Activated T-cell treated with anti-CD3 and anti-CD28 coated beads for 24 hours (primary cell): ENCODE measurements at places on chromosomes 7 and 10.

GRCh38 chr10:77575271-77576006, 62.2 kb downstream of the KCNMA1 start:
- no peak for DNase-seq

DNA sequence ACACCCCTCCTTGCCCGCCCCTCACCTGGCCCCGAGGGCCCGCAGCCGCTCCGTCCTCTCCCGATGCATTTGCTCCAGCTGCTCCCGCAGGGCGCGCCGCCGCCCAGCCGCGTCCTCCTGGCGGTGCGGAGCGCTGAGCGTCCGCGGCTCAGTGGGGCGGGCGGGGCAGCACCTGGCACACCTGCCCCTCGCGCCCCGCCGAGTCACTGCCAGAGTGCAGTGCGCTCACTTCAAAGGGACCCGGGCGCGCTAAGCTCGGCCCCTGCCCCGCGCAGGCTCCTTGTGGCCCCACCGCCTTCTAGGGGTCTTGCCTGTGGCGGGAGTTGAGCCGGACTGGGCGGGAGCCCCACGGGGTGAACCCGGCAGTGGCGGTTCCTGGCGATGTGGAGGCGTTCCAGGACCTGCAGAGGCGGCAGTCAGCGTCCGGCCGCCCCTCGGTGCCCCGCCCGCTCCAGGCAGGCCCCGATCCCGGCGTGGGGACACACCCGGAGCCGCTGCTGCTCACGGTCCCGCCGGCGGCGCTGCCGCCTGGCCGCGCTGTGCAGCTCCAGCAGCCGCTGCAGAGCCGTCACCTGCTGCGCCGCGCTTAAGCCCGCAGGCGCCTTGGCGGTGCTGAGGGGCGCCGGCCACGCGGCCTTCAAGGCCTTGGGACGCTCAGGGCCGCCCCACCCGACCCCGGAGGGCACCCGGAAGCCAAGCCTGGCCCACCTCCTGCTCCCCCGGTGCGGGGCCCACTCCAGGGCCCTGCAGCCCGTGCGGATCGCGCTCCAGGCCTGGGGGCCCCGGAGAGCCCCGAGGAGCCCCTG, 6.7 kb downstream of the ATP6V1F start:
- no peak for DNase-seq

DNA sequence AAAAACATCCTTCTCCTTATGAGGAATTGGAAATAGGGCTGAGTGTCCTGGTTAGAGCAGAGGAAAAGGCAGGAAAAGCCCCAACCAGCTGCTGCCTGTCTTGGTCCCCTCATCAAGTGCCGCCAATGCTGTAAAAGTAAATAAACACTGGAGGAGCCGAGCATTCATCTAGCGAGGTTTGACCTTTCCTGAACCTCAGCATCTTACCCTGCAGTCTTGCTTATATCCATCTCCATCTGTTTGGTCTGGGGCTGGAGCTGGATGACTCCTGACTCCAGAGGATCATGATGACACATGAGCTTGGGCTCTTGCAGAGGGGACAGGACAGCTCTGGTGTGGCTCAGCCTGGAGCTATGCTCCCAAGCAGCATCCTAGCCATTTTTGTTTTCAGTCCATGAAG, 501.1 kb downstream of the TNS3 start:
- no peak for DNase-seq

DNA sequence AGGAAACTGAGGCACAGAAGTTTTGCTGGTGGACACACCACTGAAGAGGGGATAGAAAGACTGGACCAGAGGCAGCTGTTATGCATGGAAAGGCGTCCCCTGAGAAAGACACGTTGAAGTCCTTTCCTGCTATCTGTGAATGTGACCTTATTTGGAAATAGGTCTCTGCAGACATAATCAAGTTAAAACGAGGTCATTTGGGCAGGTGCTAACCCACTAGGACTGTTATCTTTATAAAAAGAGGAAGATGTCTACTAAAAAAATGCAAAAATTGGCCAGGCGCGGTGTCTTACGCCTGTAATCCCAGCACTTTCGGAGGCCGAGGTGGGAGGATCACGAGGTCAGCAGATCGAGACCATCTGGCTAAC, 31.6 kb downstream of the ELMO1 start:
- no peak for DNase-seq

DNA sequence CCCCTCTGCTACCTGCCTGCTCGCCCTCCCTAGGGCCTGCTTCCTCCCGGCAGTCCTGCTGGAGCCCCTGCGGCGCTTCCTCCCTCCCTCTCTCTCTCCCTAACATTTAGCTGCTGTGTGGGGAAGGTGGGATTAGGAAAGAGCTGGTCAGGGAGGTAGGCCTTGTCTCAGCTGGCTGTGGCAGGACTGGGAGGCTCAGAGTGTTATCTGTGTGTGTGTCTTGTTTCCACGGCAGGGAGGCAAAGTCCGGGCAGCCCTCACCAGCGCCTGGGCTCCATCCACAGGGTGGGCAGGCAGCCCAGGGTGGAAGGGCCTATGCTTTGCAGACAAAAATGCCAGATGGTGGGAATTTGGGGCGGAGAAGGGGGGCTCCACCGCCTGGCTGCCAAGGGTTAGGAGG, 105.7 kb downstream of the RPS24 start:
- DNase-seq, result no peak

DNA sequence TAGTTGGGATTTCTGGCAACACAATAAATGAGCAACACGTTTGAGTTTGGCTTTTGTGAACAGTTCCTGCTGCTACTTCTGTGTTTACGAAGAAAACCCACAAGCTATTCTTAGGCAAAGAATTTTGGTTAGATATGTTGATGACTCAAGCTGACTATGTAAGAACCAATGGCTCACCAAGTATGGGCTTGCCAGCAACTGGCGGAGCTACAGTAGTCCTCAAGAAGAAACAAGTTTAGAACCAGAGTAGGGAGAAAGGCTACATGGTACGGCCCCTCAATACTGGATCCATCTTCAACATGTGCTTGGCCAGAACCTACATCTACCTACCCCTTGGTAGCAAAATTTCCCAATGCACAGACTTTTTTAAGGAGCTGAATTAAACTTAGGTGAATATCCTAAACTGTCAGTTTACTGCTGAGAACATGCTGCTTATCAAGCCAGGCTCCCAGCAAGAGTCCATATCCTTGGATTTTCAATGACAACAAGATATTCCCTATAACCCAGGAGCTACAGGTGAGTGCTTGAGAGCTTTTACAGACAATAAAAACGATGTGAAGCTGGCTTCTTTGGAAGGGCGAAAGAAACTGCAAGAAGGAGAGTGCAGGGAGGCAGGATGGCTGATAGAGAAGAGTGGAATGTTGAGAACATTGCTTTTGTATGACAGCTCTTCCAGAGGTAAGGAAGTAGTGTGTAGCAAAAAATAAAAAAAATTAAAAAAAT, 74.3 kb upstream of the ASAH2 start:
- no peak for DNase-seq

DNA sequence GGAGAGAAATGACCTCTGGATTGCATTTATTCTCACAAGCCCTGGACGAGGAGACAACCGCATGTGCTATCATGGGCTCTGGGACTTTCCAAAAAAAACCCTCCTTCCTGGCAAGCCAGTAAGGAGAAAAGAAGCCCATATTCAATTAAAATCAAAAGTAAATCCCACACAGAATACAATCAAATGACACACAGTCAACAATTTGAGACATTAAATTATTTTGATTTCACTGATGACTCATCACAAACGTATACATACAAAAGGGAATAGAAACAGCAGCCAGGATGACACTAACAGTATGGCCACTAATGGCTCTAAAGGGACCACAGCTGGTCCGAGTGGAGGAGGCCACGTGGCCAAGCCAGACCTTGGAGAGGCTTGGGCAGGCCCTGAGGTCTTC, 24.9 kb downstream of the LRRC20 start:
- no peak for DNase-seq

DNA sequence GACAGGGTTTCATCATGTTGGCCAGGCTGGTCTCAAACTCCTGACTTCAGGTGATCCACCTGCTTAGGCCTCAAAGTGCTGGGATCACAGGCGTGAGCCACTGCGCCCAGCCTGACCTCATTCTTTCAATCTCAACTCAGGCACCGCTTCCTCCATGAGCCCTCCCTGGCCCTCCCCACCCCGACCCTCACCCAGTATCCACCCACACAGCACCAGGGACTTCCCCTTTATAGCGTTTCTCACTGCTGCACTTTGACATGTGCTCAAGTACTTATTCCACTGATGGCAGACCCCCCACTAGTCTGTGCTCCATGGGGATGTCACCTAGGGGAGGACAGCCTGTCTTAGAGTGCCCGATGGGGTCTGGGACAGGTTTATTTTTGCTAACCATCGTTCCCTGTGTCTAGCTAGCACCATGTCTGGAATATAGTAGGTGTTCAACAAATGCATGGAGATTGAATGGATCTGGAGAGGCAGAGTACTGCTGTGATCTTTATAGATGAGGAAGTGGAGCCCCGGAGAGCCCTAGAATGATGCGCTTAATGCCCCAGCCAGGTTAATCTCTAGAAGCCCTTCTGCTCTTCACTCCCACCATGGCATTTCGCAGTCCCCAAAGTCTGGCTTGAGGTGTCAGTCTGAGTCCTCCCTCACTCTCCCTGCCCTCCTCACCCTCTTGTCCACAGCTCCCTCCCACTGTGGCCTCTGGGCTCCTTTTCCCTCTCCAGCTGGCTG, 258.8 kb downstream of the RPS24 start:
- no peak for DNase-seq

GRCh38 chr10:119644205-119644814, 6.9 kb upstream of the BAG3 start:
- no peak for DNase-seq

DNA sequence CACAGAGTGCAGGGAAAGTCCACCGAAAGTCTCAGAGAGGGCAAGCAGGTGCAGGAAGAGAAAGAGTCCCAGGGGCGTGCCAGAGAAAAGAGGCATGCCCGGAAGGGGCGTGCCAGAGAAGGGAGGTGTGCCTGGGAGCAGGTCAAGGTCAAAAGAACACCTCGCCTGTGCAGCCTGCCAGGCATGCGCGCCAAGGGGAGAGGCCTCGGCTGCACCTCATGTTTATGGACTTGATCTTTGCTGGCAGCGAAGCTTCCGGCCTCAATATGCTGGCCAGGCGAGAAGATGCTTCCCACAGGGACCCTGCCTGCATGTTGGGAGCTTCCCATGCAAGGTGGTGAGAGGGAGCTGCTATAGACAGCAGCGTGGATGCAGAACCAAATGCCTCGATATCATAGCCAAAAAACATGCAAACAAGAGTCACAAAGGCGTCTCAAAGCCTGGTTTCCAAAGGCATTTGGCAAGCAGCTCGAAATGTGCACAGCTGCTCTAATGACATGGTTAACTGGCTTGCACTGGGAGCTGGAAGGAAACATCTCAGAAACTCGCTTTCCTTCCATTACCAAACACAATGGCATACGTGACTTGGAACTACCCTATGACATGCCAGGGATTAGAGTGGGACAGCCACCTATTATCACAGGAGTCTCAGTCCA, 192.5 kb upstream of the PPP2R2D start:
- no peak for DNase-seq

GRCh38 chr10:77768039-77768438, 130.4 kb upstream of the KCNMA1 start:
- no peak for DNase-seq

- DNase-seq, result no peak
These were observed 9.6 kb downstream of the CCL24 start for GRCh38 chr7:75804004-75804403.

- no peak for DNase-seq
These were observed 81.8 kb downstream of the THSD7A start for GRCh38 chr7:11750191-11750590.

DNA sequence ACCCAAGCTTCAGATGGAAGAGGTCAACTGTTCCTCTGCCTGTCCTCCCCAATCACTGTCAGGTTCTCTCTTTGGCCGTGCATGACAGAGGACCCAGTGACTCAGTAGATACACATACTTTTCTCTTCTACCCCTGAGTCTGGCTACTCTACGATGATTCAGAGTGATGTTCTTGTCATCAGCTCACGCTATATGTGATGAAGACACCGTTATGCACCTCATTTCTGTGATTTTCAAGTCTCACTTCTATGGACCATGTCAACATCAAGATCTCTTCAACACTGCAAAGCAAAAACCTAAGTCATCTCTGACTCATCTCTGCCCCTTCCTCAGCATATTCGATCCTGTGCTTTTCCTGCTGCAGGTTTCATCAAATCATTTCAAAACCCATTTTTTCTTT, 76.6 kb upstream of the DGKI start:
- no peak for DNase-seq
